ENCODE measurements at places on chromosomes 11 and 22.

GRCh38 chr11:8838248-8838647 lies 72.7 kb upstream of the AKIP1 start:
- peak overlapping the region; percentile 63 for H3K27ac ChIP-seq
- no peak for DNase-seq
- H3K4me1 ChIP-seq, result peaks cover 48% of the 10 kb centered on the region
- H3K4me3 ChIP-seq, result no peak overlapping the region
- H3K36me3 ChIP-seq, result no peaks in the 10 kb centered on the region

DNA sequence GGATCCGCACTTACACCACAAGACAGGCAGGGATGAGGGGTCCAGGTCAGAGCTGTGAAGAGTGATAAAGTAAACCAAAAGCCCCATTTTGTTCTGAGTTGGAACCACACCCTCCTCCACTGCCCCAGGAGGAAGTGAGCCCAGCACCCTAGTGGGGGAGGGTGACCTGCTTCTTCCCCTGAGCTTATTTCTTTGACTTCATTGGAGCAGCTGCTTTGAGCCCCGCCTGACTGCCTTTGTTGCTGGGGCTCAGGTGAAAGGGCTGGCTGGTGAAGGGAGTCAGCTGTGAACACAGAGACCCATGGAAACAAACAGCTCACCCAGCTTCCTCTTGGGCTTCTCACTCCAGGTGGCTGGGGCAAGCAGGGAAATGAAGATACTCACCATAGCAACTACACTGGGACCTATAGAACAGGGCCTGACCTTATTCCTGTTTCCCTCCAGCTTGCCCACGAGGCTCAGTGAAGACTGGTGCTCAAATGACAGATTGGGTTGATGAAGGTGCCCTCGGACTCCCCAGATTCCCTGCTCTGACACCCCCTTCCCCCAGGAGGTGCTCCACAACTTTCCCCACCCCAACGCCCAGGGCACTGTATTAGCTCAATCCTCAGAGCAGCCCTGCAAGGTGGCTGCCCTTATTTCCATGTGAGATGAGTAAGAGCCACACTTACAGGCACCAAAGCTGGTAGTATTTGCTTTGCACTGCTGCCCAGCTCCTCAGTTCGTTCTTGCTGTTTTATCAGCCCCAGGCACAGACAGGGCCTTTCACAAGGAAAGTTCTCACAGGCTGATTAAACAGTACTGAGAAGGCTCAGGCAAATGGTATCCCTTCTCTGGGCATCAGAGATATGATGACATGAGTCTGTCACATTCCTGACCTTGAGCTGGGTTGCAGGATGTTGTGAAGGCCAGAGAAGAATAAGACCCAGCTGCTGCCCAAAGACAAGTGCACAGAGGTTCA lies 2.4 kb downstream of the UCP2 start:
- peaks cover 54% of the 10 kb centered on the region for H3K4me1 ChIP-seq
- H3K27me3 ChIP-seq, result no peaks in the 10 kb centered on the region
- peak overlapping the region; percentile 93 for H3K27ac ChIP-seq
- H3K4me3 ChIP-seq, result peak overlapping the region; percentile 78
- H3K36me3 ChIP-seq, result peaks cover 45% of the 10 kb centered on the region
- peak; percentile 77 for DNase-seq

GRCh38 chr11:76236092-76236999 lies 30.0 kb upstream of the WNT11 start:
- H3K4me3 ChIP-seq, result peak overlapping the region; percentile 90
- peak; percentile 72 for DNase-seq
- H3K4me1 ChIP-seq, result peaks cover 23% of the 10 kb centered on the region
- peak overlapping the region; percentile 82 for H3K27ac ChIP-seq
- H3K36me3 ChIP-seq, result no peaks in the 10 kb centered on the region

DNA sequence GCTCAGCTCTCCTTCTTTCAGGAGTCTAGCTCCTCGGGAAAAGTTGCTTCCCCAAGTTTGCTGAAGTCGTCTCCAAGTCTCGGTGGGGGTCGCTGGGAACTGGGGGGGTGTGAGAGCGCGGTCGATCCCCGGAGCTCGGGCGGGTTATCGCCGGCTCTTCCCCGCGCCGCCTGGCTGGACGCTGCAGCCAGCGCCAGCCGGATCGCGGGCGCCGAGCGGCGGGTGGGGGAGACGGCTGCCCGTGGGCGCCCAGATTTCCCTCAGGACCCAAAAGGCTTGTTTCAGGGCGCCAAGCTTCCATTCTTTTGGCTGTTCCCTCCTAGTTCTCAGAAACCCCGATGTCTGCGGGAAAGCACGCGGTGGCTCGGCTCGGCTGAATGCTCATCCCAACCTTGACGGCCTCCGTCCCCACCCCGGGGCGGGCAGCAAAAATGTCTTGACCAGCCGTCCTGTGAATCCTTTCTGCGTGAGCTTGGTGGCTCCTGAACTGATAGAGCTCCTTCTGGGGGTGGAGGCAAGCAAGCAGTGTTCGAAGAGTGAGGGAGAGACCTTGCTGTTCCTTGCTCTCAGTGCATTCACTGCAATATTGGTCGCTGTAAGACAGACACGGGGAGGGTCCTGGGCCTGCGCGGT lies 1.7 kb downstream of the ZBTB16 start:
- peak; percentile 55 for DNase-seq
- peak overlapping the region; percentile 98 for H3K27ac ChIP-seq
- H3K36me3 ChIP-seq, result peaks cover 33% of the 10 kb centered on the region
- peaks cover 62% of the 10 kb centered on the region for H3K4me1 ChIP-seq

DNA sequence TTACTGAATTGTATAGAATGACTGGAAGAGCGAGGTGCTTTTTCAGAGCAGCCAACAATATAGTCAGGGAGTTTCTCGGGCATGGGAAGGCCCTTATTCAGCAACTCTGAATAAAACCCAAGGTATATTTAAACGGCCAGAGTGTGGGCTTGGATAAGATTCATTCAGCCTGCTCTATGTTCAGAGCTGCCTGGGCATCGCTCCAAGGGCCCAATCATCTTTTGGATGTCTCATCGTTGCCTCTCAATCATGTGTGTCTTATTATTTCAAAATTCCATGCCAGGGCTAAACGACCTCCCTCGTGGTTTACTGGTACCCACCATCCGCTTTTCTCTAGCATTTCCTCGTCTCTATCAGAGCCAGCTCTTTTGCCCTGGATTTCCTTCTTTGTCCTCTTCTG lies 19.5 kb upstream of the NTM start:
- H3K4me3 ChIP-seq, result no peak overlapping the region
- no peak overlapping the region for H3K27ac ChIP-seq
- no peak for DNase-seq
- H3K4me1 ChIP-seq, result no peaks in the 10 kb centered on the region
- no peaks in the 10 kb centered on the region for H3K36me3 ChIP-seq

DNA sequence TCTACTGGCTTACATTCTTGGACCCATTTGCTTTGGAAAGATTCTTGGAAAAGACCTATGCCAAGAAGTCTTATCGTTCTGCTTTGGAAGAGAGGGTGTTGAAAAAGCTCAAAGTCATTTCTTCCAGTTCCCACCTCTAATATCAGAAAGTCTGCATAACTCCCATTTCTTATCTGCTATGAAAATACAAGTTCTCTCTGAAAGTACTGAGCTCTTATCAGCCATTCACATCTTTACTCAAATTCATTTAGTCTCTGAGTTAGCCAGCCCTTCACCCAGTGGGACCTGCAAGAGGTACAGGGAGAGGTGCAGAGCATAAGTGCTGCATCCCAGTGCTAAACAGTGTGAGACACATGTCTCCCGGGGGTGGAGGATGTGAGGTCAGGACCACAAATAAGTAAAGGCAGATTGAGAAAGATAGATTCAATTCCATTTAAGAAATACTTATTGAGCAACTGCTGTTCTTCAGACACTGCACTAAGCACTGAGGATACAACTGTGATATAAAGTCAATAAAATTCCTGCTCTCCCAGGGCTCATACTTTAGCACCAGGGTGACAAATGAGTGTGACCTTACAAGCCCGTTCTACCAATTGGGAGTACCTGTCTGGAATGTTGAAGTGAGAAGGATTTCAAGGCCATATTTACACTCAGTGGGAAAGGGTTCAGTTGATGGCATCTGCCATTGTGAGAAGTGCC lies 76.7 kb downstream of the PISD start:
- peak overlapping the region; percentile 68 for H3K27ac ChIP-seq
- no peak for DNase-seq
- peaks cover 51% of the 10 kb centered on the region for H3K36me3 ChIP-seq

DNA sequence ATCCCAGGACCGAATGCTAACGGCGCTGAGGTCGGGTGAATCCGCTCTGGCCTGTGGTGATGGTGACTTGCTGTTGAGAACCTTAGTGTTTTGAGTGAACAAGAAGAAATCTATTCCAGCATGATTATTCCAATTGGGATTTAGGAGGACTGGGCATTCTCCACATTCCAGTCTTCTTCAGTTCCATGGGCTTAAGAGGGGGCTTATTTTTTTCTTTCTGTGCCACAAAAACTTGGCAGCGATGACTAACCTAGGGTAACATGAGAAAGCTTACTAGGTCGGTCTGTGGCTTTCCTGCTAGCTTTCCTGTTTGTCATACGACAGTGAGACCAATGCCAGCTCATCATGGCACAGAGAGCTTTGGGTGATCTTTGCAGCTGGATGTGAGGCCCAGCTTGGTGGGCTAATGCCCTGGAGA lies 62.9 kb upstream of the ATXN10 start:
- H3K27ac ChIP-seq, result no peak overlapping the region
- H3K36me3 ChIP-seq, result no peaks in the 10 kb centered on the region
- DNase-seq, result peak; percentile 24
- no peak overlapping the region for H3K4me3 ChIP-seq
- no peaks in the 10 kb centered on the region for H3K27me3 ChIP-seq

- H3K27ac ChIP-seq, result no peak overlapping the region
- H3K4me1 ChIP-seq, result no peaks in the 10 kb centered on the region
- peaks cover 29% of the 10 kb centered on the region for H3K27me3 ChIP-seq
- H3K36me3 ChIP-seq, result no peaks in the 10 kb centered on the region
- DNase-seq, result no peak
Observed at GRCh38 chr11:60830478-60831142, 11.3 kb upstream of the CCDC86 start.

DNA sequence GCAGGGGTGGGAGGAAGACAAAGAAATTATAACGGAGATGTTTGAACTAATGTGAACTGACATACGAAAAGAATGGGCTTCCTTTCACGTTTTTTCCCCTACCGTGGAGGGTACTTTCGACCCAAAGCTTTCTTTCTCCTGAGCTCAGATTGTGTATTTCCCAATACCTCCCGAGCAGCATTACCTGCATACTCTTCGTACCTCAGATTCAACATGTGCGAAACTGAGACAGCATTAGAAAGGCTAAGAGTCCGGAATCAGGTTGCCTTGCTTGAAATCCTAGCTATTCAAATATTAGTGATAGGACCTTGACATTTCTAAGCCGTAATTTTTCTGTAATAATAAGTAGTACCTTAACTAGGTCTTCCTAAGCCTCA lies 778 bp upstream of the PAK1 start:
- no peaks in the 10 kb centered on the region for H3K36me3 ChIP-seq
- no peak for DNase-seq
- H3K27ac ChIP-seq, result peak overlapping the region; percentile 79
- H3K4me3 ChIP-seq, result peak overlapping the region; percentile 62
- H3K4me1 ChIP-seq, result peaks cover 3% of the 10 kb centered on the region

All from lower lobe of right lung (tissue), 2 donors.